ENCODE measurements at places on chromosomes 2 and 18. TPM values are rescaled to one million over a fixed set of nuclear protein-coding genes. Genes with fewer than 3 reads are reported as not detected.

- no peak for DNase-seq
These were observed 2.6 kb upstream of the FAM136A start for GRCh38 chr2:70304498-70304897.

GRCh38 chr18:9433671-9434121 is 41.6 kb upstream of the RALBP1 start:
- no peak for DNase-seq

Gene SEPTIN10
- total RNA-seq, result 46.8 TPM

Gene CHRNG
- total RNA-seq, result not detected

GRCh38 chr2:2914252-2914651 is 463.4 kb downstream of the EIPR1 start:
- DNase-seq, result no peak

GRCh38 chr2:140117386-140117785 is 1337.2 kb upstream of the NXPH2 start:
- no peak for DNase-seq

DNA sequence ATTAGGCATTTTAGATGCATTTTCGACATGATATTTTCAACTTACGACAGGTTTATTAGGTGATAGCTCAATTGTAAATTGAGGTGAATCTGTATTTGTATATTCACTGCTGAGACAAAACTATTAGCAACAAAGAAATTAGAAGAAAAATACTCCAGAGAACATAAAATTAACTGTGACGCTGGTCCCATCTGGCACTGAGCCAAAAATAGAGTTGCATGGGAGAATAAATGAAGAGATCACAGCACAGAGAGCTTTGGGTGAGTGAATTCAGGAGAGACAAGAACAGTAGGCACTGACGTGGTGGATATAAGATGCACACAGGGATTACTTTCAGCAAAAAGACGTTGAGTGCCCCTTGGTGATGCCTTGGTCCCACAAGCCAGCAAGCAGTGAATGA is 306.2 kb upstream of the RAB6C start:
- no peak for DNase-seq

- DNase-seq, result no peak
These were observed 1867.4 kb downstream of the SUCLG1 start for GRCh38 chr2:82591718-82592117.

DNA sequence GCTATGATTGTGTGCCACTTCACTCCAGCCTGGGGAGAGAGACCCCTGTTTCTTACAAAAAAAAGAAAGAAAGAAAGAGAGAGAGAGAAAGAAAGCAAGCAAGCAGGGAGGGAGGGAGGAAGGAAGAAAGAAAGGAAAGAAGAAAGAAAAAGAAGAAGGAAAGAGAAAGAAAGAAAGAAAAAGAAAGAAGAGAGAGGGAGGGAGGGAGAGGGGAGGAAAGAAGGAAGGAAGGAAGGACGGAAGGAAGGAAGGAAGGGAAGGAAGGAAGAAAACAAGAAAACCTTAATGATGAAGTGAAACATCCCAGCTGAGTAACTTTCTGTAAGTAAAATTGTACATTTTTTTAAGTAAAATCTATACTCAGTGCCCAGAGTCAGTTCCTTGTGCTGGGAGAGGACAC is 75.5 kb upstream of the GLS start:
- no peak for DNase-seq

- no peak for DNase-seq
These were observed 221.9 kb downstream of the DYM start for GRCh38 chr18:49238433-49239042.

Gene AFTPH
- 13.0 TPM for total RNA-seq

GRCh38 chr18:24868760-24869237 is 408.4 kb downstream of the HRH4 start:
- DNase-seq, result no peak

Gene GFPT1
- 36.8 TPM for total RNA-seq

- DNase-seq, result no peak
These were observed 5.1 kb downstream of the NCK2 start for GRCh38 chr2:105749583-105750400.

GRCh38 chr2:232888099-232888836 is 18.2 kb downstream of the SNORC start:
- no peak for DNase-seq

DNA sequence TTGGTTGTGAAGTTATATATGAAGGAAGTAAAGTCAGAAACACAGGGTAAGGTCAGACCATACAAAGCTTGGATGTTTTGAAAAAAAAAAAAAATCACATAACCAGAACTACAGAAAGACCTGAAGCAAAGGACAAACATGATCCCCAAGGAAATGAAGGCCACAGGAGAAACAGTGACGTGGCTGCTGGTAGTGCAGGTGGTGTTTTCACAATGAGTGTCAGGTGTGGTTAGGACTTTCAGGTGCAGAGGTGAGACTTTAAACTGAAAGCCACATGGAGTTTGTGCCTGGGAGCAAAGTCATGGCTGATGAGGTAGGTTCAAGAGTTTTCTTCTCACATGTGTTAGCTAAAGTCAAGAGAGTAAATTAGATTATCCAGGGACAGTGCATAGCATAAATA is 270.7 kb downstream of the PIEZO2 start:
- DNase-seq, result no peak

Gene PAX3
- total RNA-seq, result not detected
